ENCODE measurements at places on chromosomes 1 and 21.

DNA sequence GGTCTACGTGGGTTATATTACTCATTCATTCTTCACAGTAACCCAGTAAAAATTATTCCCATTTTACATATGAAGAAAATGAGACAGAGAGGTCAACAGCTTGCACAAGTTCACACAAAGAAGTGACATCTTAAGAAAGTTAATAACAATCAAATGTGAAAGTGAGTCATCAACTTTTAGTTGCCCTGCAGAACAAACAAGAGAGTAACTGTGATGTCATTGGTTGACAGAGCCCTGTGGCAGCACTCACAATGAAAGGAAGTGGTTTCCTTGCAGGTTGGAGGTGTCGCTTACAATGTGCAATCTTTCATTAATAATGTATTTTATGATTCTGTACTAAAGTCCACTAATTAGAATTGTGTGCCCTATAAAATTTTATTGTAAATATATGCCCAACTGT is 369.6 kb downstream of the RYR2 start:
- DNase-seq, result no peak

DNA sequence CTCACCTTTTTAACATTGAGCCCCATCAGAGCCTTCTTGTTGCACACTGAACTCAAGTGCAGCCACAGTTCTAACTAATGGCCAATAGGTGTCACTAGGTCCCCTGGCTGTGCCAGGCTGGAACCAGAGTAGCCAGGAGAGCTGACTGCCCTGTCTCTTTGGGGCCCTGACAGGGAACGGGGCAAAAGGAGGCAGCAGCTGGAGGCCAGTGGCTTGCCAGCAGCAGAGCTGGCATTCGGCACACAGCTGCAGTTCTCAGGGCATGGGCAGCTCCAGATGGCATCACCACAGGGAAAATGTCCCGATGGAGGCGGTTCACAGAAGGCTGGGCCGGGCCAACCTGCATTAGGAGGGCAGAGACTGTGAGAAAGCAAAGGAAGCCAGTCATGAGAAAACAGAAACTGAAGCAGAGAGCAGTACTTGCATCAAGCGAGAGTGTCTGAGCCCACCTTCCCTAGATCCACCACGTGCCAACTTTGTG is 188.6 kb downstream of the FCRL5 start:
- no peak for DNase-seq

GRCh38 chr1:161171696-161172095 is 5.5 kb downstream of the PPOX start:
- no peak for DNase-seq

DNA sequence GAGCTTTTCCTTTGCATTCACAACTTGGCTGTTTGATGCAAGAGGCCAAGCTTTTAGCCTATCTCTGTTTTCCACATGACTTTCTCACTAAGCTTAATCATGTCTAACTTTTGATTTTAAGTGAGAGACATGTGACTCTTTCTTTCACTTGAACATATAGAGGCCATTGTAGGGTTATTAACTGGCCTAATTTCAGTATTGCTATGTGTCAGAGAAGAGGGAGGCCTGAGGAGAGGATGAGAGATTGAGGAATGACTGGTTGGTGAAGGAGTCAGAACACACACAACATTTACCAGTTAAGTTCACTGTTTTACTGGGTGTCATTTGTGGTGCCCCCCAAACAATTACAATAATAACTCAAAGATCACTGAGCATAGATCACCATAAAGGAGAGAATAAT is 193.5 kb downstream of the CYYR1 start:
- DNase-seq, result no peak

- no peak for DNase-seq
Measured at GRCh38 chr1:223815020-223815853, 30.5 kb downstream of the TP53BP2 start.

DNA sequence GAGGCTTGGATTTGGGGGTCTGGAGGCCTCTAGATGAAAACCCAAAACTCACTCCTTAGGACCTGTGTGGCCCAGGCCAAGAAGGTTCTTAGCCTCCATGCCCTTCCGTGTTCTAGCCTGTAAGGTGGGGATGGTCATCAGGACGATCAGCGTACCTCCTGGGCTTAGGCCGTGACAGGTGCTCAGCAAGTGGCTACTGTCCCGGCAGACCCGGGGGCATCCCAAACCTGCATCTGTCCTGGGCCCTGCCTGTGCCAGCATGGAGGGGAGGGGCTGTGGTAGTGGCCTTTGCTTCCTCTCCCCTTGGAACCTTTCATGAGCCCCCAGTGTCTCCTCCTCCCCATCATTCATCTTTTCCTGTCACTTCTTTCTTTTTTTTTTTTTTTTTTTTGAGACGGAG is 22.7 kb upstream of the TRAPPC10 start:
- DNase-seq, result no peak

GRCh38 chr1:80536461-80536860 is 1264.3 kb upstream of the ADGRL2 start:
- no peak for DNase-seq

DNA sequence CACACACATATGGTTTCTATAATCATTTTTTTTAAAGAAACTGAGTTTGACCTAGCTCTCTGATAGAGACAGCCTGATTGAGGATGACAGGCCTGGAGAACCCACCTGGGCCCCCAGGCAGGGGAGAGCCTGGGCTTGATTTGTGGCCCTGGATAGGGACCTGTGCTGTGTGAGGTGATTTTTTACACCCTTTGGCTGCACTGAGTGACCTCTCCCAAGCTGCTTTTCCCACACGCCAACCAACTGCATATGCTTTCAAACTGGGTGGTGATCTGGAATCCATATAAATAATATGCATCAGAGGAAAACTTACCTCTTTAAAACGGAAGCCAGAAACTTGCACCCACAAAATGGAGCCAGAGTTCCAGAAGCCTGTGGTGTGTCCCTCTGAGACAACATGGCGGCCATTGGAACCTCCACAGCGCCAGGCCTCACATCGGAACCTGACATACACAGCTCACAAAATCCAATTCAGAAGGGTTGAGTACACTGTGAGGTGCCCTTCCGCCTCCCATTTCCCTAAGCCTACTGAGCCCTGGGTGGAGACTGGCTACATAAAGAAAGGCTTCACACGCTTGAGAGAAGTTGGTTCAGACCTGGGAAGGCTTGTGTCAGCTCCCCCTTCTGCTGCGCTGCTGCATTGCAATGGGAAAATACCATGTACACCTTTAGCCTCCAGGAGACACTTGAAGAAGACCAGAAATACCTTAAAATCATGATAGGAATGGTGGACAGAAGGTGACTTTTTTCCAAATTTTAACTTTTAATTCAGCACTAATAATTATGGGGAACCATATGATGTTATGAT is 160.7 kb downstream of the HHIPL2 start:
- no peak for DNase-seq

GRCh38 chr1:23132033-23132432 is 36.6 kb downstream of the LUZP1 start:
- DNase-seq, result no peak

DNA sequence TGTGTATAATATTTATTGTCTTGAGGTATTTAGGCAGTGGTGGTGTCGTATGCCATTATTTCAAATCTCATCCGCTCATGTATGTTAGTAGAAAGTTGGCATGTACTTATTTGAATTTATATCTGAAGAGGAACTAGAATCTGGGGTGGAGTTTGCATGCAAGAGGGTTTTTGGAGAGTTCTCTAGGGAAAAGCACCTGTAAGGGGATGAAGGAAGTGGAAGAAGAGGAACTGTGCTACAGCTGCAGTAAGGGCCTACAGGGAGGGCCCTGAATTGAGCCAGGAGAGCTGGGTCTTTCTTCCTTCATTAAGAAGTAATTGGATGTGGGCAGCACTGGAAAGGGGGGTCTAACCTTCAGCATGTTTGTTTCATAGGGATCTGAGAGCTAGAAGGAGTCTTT is 197.2 kb downstream of the HMCN1 start:
- no peak for DNase-seq

- no peak for DNase-seq
Measured at GRCh38 chr1:107648071-107648470, 316.9 kb downstream of the VAV3 start.

DNA sequence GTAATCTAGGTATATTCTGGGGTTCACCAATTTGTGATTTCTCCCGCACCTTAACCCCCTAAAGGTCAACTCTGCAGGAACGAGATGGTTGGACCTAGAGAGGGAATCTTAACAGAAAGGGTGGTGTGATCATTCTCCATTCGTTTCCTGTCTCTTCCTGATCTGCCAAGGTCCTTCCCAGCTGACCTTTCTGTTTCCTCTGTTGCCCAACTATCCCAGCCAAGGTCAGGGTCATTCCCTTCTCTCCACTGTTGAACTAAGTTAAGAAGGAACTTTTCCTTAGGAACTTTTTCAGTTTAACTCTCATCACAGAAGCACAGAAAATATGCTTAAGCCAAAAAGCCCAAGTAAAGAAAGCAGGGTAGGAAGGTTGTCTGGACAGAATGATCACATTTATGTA is 49.3 kb downstream of the KAZN start:
- no peak for DNase-seq

GRCh38 chr1:19130468-19130867 is 79.6 kb downstream of the UBR4 start:
- no peak for DNase-seq

DNA sequence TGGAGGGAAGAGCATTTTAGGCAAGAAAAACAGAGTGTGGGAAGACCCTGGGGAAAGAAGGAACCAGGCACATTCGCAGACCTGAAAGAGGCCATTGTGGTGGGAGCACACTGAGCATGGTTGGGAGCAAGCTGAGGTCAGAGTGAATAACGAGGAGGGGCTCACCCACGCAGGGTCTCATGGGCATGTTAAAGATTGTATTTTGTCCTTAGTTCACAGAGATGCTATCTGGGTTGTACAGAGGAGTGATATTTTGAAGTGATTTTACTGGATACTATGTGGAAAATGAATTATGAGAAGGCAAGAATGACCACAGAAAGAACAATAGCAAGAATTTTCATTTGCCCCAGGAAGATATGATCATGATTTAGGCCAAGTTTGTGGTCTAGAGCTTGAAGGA is 578.3 kb upstream of the NR5A2 start:
- DNase-seq, result no peak
